Cortex of kidney (tissue), 1 donor: ENCODE measurements at places on chromosomes 7 and 10.

- no peak for DNase-seq
Measured at GRCh38 chr7:111510584-111511378, 51.5 kb downstream of the IMMP2L start.

DNA sequence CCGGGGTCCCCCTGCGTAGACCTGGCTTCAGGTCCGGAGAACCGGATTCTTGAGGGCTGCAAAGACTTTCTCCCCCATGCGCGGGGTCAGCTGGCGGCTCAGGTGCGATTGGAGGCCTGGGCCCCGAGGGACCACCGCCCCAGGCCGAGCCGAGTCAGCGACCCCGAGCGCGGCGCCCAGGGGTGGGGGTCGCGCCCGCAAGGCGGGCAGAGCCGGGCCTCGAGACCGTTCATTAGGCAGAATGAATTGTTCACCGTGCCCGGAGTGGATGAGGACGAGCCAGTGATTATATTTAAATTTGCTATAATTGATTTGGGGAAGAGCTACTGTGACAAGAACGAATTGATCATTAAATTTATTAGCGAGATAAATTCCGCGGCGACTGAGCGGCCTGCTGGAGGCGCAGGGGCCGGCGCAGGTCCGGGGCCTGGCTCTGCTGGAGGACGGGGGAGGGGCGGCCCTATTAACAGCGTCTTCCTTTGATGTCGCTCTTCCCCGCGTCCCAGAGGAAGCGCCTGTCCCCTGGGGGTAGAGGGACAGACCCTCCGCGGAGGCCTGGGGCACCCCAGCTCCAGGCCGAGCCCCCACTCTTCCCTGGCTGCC, 7.5 kb downstream of the MNX1 start:
- no peak for DNase-seq

DNA sequence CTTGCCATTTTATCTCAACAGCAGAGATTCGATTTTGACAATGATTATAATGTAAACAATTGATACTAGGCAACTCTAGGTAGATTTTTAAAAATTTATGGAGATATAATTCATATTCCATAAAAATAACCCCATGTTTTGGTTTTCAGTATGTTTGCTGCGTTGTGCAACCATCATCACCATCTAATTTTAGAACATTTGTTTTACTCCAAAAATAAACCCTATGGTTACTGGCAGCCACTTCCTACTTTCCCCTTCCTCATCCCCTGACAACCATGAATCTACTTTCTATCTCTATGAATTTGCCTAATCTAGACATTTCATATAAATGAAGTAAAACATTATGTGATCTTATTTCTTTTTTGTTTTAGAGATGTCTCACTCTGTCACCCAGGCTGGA, 401.9 kb downstream of the THSD7A start:
- no peak for DNase-seq

DNA sequence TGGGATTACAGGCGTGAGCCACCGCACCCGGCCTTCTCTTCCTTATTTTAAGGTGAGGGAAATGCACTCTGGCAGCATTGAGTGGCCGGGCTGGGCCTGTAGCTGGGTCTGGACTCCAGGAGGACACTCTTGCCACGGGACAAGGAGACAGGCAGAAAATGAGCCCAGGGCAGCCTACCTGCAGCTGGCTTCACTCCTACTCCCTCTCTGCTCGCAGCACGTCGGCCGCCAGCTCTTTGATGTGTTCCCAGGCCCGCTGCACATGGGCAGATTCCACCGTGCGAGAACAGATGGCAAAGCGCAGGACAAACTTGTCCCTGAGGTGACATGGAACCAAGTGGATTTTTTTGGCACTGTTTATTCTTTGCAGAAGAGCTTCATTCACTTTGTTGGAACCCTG, 12.9 kb upstream of the FIGNL1 start:
- no peak for DNase-seq
